Stimulated activated naive CD8-positive, alpha-beta T cell treated with anti-CD3 and anti-CD28 coated beads, Interleukin-15, amount 100 ng/mL, for 72 hours (primary cell): ENCODE measurements at places on chromosomes 11 and 22.

DNA sequence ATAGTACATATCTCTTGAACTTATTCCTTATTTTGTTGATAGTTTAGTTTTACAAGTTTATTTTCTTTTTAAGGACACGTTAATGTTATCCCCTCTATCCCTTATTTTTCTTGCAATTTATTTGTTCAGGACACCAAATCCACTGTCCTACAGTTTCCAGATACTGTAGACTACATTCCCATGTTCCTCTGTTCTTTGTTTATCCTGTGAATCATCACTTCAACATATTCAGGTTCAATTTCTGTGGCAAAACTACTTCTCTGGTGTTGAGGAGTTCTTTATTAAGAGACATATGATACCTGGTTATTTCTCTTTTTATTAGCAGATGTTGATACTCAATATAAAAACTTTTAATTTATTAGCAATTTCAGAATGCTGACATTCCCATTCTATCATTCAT, 72.8 kb upstream of the CLNS1A start:
- no peak for DNase-seq

DNA sequence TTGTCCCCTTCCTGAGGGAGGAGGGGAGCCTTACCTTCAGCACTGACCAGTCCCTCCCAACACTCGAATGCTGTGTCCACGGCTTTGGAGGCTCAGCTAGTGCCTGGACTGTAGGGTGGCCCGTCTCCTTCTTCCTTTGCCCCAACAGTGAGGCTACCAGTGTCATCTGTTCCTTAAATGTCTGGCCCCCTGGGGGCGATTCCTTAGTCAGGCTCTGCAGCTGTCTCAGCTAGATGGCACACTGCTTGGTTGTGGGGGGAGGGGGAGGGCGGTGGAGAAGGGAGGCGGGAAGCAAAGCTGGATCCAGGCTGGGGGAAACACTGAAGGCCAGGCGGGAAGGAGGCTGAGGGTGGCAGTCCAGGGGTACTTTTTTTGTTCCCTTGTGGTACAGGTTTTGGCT, at the start of gene IGSF22:
IGSF22 (minus strand) TSS at position 149 of the 400 bp plus-strand sequence. CDS start 1,952 bp downstream, outside the sequence.
- DNase-seq, result no peak

GRCh38 chr11:18650859-18651557, 16.9 kb upstream of the SPTY2D1 start:
- peak; percentile 46 for DNase-seq

DNA sequence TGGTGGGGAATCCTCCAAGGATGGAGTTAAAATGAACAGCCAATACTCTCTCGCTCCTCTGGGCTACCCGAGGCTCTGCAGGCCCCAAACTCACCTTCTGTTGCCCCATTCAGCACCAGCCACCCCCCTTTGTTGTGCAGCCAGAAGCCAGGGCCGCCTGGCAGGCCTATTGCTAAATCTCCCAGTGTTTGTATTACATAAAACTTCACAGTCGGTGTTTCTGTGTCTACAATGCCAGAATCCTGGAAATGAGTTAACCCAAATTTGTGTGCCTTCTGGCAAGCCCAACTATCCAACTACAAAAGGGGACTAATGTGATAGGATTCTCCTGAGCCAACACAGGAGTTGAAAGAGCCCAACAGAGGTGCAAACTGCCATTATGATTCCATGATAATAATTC, 9.3 kb downstream of the KCNJ5 start:
- DNase-seq, result no peak

GRCh38 chr11:63866211-63866610, 27.3 kb downstream of the MARK2 start:
- DNase-seq, result peak; percentile 87

GRCh38 chr11:111440416-111441205, 61.5 kb upstream of the POU2AF1 start:
- DNase-seq, result no peak

DNA sequence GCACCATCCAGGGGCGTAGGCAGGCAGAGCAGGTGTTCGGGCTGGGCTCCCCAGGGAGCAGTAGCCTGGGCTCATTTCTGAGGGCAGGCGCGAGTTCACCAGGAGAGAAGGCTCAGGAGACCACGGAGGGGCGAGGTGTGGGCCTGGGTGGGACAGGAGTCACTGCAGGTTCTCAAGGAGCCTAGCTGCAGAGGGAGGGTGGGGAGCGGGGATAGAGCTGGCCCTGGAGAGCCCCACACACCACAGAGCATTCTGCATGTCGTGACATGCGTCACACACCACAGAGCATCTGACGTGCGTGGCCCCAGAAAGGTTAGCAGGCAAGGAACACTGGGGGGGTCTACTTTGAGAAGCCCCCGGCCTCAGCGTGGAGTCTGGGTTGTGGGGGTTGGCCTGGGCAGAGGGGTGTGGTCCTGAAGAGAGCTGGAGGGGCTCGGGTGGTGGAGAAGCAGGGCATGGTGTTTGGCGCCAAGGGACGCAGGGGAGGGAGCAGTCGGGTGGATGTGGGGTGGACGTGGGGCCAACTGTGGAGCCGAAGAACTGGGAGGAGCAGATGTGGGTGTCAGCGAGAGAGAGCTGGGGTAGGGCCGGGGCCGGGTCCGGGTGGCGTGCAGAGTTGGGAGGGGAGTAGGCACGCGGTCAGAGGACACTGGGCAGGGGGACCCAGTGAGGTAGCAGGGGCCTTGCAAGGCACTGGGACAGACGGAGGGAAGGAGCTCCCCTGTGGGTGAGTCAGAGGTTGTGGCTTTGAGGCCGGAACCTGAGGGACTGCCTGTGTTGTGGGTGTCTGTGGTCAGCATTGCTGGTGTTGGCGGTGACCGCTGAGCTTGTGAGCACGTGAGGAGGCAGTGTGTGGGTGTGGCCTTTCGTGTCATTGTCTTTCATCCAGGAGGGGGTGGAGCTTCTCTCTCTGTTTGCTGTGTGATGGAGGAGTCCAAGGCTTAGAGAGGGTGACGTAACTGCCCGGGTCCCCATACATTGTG, 25.5 kb downstream of the CTTN start:
- DNase-seq, result peak; percentile 62

GRCh38 chr11:111561791-111562325, 21.3 kb downstream of the LAYN start:
- DNase-seq, result no peak

GRCh38 chr11:63534895-63535461, 1.6 kb upstream of the PLAAT4 start:
- peak; percentile 52 for DNase-seq

- no peak for DNase-seq
These were observed 471.4 kb downstream of the MN1 start for GRCh38 chr22:27329966-27330645.
